ENCODE measurements at places on chromosomes 16 and 17.

- DNase-seq: no peak
These were observed 264.5 kb downstream of the PMP22 start for GRCh38 chr17:15000661-15001060.

DNA sequence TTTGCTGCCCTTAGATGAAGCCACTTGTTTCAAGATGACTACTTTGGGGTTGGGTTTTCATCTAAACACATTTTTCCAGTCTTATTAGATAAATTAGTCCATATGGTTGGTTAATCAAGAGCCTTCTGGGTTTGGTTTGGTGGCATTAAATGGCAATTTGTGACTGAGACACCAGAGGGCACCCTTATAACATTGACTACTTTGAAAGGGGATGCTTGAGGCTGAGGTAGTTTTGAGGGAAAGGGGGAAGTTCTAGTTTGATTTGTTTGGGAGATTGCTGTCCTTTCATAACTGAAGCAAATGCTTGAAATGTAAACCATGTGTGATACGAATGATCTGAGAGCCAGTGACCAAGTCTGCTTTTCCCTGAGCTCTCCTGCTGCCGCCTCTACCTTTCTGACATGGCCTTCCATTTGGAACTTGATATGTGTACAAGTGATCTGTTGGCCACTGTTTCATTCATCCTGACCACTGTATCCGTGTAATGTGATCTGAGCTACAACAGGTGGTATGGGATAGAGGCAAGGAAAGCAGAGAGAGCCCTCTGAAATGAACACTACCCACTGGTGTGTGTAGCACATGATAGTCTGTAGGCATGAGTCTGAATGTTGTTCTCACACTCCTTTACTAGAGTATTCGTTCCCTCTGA, 5.8 kb upstream of the RARA start:
- no peak for DNase-seq

DNA sequence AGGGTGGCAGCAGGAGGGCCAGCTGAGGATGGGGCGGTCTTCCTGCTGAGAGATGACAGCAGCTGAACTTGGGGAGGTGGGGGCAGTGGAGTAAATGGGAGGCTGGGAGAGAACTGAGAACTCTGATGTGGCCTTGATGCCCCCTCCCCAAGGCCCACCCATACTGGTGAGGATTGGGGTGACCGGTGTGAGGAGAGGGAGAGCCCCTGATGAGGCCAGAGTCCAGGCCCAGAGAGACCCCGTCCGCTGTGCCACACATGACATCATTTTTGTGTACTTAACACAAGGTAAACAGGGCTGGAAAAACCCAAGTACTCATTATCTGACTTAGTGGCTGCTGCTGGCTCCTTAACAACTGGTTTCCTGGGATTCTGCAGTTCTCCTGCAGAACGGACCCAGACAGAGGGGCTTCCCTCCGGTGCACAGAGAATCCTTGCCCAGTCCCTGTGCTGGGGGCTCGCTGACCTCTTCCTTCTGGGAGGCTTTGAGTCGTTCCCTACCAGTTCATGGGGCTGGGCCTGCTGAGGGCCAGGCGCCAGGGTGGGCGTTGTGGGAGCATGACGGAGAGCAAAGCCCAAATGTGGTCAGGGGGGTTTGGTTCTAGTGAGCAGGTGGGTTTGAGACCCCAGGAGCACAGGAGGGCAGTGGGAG, 207.6 kb downstream of the RAB11FIP4 start:
- DNase-seq: no peak

DNA sequence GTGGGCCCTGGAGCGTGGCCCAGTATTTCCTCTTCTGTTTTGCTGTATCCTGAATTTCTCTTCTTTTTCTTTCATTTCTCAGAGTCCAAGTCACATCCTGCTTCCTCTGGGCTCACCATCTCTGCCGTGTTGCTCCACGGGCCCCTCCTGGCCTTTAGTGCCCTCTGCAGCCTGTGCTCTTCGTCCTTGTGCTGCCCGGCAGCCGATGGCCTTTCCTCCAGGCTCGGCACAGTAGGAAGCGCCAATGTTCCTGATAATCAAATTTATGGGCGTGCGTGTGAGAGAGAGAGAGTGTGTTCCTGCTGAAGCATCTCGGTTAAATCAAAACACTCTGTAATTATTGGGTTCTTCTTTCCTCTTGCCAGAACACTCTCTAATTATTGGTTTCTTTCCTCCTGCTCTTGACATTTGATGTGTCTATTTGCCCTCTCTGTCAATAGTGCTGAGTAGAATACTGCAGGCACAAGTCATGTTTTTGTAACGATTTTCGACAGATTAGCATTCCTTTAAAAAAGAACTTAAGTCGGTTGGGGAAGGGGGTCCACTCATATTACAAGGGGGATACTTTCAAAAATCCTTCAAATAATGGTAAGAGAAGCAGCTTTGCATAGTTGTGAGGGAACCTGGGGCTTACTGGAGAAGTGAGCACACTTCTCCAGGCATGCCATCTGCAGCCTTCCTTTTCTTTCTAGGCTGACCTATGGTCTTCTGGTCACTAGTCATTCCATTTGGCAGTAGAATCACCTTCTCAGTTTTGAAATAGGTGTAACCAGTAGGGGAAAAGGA, 126.6 kb downstream of the RPTOR start:
- DNase-seq: no peak

DNA sequence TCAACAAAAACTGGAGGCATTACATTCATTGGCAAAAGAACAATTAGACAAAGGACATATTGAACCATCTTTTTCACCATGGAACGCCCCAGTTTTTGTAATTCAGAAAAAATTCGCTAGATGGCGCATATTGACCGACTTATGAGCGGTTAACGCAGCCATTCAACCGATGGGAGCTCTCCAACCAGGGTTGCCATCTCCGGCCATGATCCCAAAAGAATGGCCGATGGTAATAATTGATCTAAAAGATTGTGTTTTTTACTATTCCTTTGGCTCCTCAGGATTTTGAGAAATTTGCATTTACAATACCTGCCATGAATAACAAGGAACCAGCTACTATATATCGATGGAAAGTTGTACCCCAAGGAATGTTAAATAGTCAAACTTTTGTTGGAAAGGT, 21.4 kb downstream of the ALOX15B start:
- no peak for DNase-seq

DNA sequence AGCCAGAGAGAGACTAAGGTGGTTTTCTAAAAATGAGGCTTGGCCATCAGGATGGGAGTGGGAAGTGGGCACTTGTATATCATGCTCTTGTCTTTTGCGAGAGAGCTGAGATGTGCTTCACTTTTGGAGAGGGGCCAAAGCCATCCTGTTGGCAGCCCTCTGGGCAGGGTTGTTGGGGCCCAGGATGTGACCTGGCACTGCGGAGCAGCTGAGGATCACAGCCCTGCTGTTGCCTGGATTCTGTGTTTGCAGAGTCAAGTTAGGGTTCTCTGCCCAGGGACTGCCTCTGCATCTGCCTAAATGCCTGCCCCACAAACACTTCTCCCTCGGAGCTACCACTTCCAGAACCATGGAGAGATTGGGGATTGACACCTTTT, 71.2 kb downstream of the PLD6 start:
- DNase-seq: no peak

DNA sequence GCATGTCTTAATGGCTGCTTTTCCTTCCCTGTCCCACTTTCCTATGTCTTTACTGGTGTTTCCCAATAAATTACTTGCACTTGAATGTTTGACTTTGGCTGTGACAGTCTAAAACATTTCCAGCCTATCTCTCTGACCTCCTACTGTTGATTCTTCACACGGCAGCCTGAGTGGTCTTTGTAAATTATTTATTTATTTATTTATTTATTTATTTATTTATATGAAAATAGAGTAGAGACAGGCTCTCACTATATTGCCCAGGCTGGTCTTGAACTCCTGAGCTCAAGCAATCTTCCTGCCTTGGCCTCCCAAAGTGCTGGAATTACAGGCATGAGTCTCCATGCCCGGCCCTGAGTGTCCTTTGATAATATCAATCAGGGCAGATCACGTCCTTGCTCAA, 28.4 kb upstream of the LYRM9 start:
- no peak for DNase-seq

DNA sequence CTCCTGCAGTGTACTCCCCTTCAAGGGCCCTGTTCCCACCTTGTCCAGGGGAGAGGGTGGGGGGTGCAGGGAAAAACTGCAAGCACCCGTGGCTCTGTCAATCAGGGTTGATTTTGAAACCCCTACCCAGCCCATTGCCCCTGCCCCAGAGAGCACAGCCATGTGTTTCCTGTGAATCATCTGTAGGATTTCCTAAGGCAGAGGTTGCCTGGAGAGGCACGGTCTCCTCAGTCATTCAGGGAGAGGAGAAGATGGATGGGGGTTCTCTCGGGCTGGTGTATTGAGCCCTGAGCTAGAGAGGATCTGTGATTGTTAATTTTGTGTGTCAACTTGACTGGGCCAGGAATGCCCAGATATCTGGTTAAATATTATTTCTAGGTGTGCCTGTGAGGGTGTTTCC, 3.5 kb upstream of the AGRP start:
- no peak for DNase-seq

GRCh38 chr17:78915872-78916632, 9.1 kb downstream of the TIMP2 start:
- DNase-seq: no peak

GRCh38 chr17:80573701-80574100, 29.1 kb downstream of the RPTOR start:
- DNase-seq: no peak

DNA sequence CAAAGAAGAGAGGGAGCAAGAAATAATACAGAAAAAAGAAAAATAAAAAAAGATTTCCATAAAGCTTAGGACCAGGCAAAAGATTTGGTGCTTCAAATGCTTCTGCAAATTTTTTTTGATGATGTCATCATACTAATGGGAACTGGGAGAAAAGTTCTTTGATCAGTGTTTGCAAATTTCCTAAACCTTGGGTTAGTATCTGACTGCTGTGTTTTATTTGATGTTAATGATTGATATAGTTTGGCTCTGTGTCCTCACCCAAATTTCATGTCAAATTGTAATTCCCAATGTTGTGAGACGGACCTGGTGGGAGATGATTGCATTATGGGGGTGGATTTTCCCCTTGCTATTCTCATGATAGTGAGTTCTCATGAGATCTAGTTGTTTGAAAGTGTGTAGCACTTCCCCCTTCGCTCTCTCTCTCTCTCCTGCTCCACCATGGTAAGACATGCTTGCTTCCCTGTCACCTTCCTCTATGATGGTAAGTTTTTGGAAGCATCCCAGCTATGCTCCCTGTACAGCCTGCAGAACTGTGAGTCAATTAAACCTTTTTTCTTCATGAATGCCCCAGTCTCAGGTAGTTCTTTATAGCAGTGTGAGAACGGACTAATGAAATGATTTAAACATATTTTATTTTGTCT, 72.6 kb downstream of the TMEM100 start:
- DNase-seq: no peak

DNA sequence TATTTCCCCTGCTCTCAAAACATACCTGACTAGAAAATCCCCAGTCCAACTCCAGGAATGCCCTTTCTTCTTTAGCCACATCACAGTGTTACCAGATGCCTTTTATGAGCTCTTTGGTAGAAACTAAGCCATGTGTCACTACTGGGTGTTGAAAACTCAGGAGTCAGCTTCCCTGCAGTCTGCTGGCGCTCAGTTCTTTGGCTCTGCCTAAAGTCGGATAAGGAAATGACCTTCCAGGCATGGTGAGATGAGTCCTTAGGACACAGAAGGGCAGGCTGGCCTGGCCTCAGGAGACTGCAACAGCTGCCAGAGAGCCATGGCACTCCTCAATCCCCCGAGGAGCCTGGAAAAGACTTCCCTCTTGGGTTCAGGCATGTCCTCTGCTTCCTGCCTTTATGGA, 89.1 kb downstream of the CDH13 start:
- no peak for DNase-seq

DNA sequence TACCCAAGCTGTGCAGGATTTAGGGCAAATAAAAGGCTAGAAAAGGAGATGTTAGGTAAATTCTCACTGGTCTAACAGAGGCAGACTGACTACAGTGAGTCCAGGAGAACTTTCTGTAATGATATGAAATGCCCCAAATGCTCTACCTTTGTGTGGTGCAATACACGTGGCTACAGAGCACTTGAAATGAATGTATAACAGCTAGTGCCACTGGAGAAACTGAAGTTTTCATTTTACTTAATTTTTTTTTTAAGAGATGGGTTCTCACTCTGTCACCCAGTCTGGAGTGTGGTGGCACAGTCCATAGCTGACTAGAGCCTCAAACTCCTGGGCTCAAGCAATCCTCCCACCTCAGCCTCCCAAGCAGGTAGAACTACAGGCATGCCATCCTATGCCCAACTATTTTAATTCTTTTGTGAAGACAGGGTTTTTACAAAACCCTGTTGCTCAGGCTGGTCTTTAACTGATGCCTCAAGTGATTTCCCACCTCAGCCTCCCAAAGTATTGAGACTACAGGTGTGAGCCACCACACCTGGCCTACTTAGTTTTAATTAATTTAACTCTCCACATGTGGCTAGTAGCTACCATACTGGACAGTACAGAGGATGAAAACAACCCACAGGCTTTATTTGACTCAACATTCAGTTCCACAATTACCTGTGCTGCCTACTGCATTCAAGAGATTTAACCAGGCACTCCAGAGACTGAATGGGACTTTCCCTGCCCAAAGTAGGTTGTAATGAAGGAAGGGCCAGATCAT, 84.8 kb upstream of the PLEKHM1 start:
- no peak for DNase-seq

DNA sequence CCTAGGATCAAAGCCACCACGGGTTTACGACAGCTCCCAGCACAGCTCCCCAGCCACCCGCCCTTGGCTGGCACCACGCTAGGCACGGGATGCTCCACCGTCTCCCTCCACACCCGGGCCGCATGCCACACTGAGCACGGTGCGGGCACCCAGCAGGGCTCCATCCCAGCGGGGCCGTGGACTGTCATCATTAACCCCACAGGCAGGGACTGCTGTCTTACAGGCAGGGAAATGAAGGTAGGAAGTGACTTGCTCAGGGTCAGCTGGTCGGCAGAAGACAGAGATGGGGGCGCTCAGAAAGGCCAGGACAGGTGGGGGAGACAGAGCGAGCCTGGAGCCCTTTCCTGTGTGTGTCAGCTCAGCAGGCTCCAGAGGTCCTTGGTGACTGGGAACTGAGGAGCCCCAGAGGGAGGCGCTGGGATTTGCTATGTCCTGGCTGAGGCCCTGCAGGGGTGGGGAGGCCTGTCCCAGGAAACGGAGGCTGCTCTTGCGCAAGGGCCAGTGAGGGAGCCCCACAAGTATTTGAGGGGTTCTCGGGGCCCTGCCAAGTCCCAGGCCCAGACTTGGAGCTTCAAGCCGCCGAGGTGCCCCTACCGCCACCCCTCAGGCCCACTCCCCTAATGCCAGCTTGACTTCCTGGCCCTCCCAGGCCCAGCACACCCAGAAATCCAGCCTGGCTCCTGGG, 3.2 kb downstream of the UBALD1 start:
- DNase-seq: no peak

DNA sequence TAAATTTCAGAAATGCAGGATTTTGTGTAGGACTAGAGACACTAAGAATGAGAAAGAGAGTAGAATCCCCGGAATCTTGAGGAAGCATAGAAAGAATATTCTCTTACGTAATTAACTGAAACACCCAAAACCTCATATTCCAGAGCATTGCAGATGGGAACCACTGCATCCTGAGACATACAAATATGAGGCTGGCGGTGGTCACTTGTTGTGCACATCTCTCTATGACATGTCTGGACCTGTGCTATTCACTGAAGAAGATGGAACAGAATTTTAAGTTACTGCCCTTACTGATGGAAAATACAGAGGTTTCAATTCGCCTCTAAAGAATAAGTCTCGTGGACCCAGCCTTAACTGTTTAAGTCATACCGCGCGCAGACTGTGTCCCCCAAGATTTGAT, 806 bp downstream of the RAD51C start:
- DNase-seq: no peak

Data from AG04449 (cell line).